ENCODE measurements at places on chromosomes 11 and 22. TPM values are rescaled to one million over a fixed set of nuclear protein-coding genes. Genes with fewer than 3 reads are reported as not detected.

Gene C11orf21
- not detected for total RNA-seq

Gene CCDC179
- not detected for total RNA-seq

Gene IGLL1
- not detected for total RNA-seq

Gene KRTAP5-7
- total RNA-seq, result not detected

Gene RIN1
- 32.3 TPM for total RNA-seq

Gene MRPL40
- total RNA-seq, result 46.2 TPM

Gene BTG4
- 0.43 TPM for total RNA-seq

Gene OR5A1
- total RNA-seq, result not detected

Gene KDM4E
- not detected for total RNA-seq

Gene VSIG10L2
- 0.14 TPM for total RNA-seq

Gene SCGB1C1
- total RNA-seq, result not detected

Measured in nasal cavity respiratory epithelium epithelial cell of viscerocranial mucosa (primary cell).